ENCODE measurements at places on chromosomes 16 and 17.

GRCh38 chr17:15368600-15368999, 27.2 kb upstream of the TEKT3 start:
- DNase-seq: no peak

DNA sequence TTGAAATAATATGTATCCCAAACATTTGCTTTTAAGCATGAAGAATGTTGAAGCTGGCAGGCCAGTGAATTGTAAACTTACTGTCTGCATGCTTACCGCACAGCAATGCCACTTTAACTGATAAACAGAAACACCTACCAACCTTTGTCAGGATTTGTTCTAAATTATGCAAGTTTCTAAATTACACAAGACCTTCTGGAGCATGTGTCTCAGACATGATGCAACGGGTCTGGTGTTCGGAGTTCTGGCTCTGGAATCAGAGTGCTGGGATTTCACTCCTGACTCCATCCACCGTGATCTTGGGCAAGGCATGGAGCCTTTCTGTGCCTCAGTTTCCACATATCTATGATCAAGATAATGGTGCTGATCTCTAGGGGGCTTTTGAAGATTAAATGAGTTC, 111.2 kb downstream of the CCT6B start:
- DNase-seq: no peak

GRCh38 chr17:51650202-51650601, 389.9 kb downstream of the UTP18 start:
- no peak for DNase-seq

DNA sequence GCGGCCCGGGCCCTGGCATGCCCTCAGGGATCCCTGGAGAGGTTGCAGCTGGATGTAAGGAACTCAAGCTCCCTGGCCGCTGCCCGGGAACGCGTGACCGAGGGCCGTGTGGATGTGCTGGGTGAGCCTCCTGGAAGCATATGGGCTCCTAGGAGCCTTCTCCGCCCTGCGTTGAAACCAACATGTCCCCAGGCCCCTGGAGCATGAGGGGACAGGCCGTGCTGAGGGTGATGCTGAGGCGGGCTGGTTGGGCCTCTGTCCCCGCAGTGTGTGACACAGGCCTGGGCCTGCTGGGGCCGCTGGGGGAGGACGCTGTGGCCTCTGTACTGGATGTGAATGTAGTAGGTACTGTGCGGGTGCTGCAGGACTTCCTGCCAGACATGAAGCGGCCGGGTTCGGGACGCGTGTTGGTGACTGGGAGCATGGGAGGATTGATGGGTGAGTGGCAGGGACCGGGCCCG, 5.7 kb upstream of the HSD17B1 start:
- DNase-seq: no peak

DNA sequence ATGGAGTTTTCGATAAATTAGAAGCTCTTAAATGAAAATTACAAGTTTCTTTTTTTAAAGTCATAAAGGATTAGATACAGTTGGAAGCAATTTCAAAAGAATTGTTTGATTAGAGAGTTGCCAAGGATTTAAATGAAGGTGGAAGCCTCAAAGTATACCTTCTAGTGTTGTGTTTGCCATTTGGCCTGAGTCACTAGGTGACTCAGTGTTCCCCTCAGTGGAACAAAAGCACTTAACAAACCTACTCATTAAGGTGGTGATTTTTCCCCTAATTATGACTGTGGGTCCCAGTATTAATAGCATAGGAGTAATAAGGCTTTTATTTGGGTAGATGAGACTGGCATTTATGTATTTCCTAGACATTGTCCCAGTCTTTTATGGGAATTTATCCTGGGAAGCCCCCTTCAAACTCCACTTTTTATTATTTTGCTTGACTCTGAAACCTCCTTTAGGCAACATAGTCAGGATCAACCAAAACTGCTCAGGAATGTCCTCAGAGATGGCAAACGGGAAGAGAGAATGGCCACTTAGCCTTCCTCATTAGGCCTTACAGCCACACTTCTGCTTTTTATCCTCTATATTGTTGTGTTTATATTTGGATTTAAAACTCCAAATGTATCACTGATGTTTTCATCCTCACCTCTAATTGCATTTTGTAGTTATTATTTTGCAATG, 161.0 kb downstream of the FTO start:
- DNase-seq: no peak

GRCh38 chr16:11503566-11503965, 83.2 kb downstream of the LITAF start:
- no peak for DNase-seq

DNA sequence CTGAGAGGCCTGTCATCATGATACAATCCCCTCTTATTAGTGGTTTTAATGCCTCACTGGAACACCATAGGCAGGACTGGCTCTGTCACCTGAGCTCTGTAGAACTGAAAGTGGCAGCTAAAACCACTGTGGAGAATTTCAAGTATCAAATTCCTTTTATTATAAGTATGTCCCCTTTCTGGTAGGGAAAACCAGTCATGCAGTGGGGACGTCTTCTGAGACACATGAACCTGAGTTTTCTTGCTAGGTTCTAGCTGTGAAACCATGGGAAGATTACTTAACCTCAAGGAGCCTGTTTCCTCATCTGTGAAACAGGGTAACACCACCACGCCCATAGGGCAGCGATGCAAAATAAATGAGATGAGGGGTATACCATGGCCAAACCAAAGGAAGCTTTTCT, 4.7 kb downstream of the VAC14 start:
- DNase-seq: no peak

DNA sequence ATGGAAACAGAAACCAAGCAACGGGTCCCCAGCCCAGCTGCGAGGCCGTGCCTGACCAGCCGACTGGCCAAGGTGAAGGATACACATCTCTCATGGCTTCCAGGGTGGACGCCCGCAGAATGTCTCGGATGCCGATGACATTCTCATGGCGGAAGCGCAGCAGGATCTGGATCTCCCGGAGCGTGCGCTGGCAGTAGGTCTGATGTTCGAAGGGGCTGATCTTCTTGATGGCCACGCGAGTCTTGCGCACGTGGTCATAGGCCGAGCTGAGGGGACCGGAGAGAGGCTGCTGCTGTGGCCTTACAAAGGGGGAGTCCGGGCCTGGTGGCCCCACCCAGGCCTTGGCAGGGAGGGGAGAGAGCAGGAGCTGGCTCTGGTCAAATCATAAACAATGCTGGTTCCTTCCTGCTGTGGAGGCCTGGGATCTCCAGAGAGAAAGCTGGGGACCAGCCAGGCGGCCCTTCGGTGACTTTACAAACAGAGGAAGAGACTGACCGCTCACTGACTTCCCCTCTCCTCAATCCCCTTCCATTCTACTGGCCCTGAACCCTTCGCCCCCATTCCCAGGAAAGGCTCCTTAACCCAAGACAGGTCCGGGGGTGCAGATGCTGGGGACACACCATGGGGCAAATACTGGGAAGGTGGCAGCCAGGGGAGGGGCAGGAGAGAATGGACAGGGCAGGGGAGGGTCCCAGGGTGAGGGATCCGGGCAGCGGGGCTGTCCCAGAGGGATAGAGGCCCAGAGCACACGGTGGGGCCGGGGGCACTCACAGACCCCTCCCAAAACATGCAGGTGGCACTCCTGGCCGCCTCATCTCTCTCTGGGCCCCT, 1.1 kb downstream of the MAPK3 start:
- no peak for DNase-seq

DNA sequence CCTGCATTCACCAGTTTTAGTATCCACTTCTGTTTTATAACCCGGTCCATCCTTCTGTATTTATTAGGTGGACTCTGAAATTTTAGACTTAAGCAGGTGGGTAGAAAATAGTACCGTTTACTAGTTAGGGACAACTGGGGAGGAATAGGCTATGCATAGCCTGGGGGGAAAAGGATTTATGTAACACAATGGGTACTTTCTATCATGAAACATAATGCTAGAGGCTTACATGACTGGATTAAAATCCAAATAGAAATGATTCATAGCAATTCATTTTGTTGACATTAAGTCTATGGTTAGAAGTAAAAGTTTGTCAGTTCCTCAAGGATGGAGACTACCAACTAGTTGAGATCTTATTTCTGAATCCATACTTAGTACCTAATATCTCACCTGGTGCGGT, 18.6 kb downstream of the GAN start:
- no peak for DNase-seq

GRCh38 chr17:12519956-12520594, 145.6 kb upstream of the MYOCD start:
- no peak for DNase-seq

- no peak for DNase-seq
Observed at GRCh38 chr16:88477631-88478519, 24.8 kb downstream of the ZFPM1 start.

DNA sequence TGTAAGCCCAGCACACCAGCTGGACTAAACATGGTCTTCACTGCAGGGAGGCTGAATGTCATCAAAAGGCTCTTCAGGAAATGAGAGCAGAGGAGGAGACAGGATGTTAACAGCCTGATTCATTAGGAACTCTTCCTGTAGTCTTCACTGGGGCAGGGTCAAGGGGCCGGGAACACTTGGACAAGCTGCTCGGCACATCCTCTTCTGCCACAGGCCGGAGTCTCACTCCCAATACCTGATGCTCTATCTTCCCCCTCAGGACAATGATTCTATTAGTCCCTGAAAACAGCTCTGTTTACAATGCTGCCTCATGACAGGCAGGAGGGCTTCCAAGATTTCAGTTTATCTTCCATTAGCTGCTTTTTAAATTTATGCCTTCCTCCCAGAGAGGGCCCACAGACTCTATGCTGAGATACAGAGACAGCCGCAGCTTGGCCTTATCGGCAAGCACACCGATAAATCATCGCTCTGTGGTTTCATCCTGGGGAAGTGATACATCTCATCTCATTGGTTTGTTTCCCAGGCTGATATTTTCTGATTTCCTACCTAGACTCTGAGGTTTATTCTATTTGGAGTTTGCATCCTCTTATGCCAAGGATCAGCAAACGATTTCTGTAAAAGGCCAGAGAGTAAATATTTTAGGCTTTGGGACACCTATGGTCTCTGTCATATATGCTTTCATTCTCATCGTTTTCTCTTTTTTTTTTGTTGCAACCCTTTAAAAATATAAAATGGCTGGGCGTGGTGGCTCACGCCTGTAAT, 214.0 kb upstream of the ASIC2 start:
- no peak for DNase-seq

- DNase-seq: no peak
Observed at GRCh38 chr17:19940722-19941464, 36.7 kb downstream of the AKAP10 start.

DNA sequence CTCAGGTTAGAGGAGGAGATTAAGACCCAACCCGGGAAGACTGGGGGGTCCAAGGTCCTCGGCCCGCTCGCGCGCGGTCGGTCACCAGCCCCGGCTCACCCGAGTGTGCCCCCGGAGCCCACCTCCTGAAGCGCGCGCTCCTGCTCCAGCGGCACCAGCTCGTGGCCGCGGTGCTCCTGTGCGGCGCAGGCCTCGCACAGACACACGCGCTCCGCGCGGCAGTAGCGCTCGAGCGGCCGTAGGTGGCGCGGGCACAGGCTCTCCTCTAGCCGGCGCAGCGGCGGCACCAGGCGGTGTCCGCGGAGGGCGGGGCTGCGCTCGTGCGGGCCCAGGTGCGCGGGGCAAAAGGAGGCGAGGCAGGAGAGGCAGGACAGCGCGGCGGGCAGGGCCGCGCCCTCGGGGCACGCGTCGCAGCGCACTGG, 618 bp downstream of the TRIM47 start:
- peak; percentile 39 for DNase-seq

GRCh38 chr17:67335245-67335835, 31.0 kb downstream of the PSMD12 start:
- no peak for DNase-seq

DNA sequence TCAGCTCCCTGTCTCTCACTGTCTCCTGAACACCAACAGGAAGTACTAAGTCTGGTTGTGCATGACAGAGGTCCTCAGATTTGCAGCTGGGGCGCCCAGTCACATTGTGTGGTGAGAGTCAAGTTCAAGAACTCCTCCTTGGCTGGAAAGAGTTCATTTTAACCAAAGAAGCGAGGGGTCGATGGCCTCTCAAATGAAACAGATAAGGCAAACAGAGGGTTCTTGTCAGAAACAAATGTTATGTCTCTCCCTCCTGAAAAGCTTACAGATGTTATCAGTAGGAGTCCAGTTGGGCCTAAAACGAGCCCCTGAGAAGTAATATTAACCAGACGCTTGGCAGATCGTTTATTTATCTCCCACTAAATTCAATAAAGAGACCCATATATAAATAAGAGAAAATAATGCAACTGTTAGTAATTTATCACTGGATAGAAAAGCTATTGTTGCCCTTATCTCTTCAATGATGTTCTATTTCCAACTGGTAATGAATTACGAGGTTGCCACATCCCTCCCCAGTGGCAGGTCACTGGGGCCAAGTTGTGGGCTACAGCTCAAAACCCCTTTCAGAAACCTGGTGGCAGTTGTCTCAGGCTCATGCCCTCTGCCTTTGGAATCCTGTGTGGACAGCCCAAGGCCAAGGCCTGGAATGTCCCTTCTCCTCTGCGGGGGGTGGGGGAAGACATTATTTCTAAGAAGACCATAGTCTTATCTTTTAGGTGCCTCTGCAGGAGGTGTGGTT, 307.5 kb upstream of the DYNLRB2 start:
- no peak for DNase-seq

- no peak for DNase-seq
Observed at GRCh38 chr16:27462846-27463682, 61.1 kb downstream of the IL21R start.

DNA sequence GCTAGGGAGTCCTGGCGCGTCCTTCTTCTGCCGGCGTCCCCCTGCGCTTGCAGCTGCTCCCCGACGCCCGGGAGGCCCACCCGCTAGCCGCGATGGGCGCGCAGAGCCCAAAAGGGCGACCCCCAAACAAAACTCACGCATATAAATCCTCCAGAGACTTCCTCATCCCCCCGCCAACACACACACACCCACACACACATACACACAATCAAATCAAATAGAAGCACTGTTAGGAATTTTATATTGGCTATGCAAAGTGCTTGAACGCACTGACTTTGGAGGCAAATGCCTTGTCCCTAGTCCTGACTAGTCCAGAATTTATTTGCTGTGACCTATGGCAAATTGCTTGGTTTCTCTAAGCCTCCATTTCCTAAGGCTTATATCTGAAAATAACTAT, 23.8 kb upstream of the CRYM start:
- no peak for DNase-seq

GRCh38 chr17:2137342-2138098, 82.6 kb downstream of the HIC1 start:
- no peak for DNase-seq

DNA sequence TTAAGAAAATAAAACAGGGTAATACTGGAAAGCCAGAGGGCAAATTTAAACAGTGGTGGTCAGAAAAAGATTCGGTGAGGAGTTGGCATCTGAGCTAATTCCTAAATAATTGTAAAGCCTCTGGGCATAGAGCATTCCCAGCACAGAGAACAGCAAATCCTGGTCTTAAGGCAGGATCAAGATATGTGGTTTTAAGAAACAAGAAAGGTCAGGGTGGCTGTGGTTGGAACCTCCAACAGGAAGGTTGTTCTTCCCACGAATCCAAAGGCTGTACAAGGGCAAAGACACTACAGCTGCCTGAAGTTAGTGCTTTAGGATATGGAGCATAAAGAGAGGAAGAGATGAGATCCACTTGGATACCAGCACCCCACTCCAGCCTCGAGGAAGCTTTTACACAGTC, 114.6 kb downstream of the ZNF18 start:
- DNase-seq: no peak

Data from effector memory CD4-positive, alpha-beta T cell (primary cell).